Activated naive CD4-positive, alpha-beta T cell (primary cell): ENCODE measurements at places on chromosomes 1 and 21.

GRCh38 chr1:5639106-5639722 is 353.0 kb downstream of the NPHP4 start:
- no peak for DNase-seq

DNA sequence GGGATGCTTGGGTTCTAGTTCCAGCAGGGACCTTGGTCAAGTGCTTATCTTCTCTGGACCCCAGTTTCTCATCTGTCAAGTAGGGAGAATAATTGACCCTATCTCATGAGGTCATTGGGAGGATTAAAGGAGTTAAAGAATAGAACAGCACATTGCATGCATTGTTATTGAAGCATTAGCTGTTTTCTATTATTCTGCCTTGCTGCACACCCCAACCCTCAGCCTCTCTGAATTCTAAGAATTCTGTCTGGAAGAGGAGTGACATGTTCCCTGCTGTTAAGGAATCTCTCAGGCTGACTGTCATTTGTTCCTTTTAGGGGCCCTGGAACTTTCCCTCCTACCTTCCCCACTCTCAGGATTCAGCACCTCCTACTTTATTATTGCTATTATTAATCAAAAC is 73.9 kb downstream of the NENF start:
- no peak for DNase-seq

GRCh38 chr21:15061747-15062605 is 2.8 kb downstream of the NRIP1 start:
- DNase-seq: no peak

DNA sequence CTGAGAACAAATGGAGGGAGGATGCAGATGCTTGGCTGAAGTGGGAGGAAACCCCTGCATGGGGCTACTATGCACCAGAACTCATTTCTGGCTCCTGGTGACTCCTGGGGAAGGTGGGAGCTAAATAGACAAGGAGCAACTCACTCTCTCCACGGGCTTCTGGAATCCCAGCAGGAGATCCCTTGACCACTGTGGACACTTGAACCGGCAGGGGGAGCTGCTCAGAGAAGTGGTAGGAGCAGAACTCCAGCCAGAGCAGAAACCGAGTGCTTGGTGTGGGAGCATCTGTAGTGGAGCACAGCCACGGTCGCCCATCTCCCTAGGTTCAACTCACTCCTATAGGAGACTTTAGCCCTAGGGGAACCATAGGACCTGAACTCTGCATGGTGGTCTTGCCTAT is 205.6 kb upstream of the GJB5 start:
- DNase-seq: no peak

DNA sequence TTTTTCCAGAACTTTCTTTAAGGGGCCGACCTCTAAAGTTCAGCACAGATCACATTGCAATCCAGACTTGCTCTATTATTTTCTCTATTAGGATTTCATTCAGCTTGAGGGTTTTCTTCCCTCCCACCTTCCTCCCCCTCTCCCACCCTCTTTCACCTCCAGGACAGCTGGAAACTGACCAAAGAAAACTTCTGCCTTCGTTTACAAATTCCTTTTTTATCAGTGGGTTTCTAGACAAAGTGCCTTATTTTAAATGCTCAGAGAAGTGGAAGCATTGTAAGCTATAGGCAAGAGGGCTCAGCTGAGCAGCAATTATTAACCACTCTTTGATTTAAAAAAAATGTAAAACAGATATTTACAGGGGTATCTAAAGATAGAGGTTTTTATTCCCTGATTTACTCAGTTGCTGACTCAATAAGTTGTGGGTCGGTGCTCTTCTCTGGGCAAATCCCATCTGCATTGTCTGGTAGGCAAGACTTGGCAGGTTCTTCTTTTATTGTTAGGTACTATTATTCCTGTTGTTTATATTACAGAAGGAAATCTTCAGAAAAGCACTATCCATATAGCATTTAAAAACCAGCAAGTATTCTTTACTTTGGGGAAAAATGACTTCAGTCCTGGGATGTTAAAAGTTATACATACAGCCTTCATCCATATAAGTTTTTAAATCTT is 277.0 kb upstream of the C1orf105 start:
- no peak for DNase-seq

DNA sequence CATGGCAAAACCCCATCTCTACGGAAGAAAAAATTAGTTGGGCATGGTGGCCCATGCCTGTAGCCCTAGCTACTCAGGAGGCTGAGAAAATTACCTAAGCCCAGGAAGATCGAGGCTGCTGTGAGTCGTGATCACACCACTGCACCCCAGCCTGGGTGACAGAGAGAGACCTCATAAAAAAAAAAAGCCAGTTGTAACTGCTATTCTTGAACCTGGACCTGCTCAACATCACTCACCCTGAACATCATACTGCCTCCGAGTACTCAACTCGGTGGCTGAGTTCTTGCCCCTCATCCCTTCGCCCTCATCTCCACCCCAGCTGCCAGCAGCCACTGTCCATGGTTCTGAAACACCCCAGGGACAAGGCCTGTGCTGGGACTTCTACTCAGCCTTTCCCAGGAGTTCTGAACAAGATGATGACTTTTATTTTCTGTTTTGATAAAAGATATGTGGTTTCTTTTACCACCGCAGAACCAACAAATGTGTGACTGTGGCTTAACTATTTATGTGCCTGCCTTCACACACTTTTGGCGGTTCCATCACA is 5.4 kb upstream of the DISP3 start:
- no peak for DNase-seq

GRCh38 chr1:215830226-215830810 is 263.2 kb downstream of the KCTD3 start:
- no peak for DNase-seq

GRCh38 chr21:26637201-26637745 is 64.2 kb upstream of the CYYR1 start:
- DNase-seq: no peak

DNA sequence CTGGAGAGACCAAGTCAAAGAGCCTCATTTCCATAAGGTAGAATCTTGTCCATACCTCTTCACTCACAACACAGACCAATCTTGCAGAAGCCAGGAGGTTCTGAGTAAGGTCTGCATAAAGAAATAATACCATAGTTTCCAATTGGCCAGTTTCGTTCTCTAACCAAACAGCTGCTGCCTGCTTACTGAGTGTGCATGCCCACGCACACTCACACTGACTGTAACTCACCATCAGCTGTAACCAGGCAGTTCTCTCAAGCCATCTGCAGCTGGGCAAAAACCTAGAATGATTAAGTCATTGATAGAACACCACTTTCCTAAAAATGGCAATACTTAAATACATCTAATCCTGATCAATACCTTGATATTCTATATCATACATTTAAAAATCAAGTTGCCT is 106.6 kb upstream of the VAV3 start:
- DNase-seq: no peak

DNA sequence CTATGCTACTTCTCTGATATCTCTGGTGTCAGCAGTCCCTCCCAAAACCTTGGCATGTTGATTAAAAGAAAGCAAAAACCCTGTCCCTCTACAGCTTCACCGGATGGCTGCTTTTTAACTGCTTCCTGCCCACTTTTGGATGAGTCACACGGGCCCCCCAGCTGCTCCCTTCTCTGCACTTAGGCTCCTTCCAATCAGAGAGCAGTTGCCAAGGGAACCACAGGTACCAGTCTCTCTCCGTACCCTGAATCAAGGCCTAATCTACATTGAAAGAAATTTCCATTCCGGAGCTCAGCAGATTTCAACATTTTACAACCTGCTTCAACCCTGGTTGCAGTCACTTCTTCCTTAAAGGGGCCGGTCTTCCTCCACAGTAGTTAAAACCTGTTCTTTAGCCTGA is 70.6 kb upstream of the GJB5 start:
- DNase-seq: no peak

GRCh38 chr1:230112782-230113181 is 45.7 kb downstream of the GALNT2 start:
- no peak for DNase-seq

GRCh38 chr1:117061986-117062415 is 1.9 kb downstream of the TTF2 start:
- DNase-seq: no peak

- DNase-seq: no peak
Observed at GRCh38 chr1:62439652-62440371, 3.0 kb downstream of the USP1 start.

DNA sequence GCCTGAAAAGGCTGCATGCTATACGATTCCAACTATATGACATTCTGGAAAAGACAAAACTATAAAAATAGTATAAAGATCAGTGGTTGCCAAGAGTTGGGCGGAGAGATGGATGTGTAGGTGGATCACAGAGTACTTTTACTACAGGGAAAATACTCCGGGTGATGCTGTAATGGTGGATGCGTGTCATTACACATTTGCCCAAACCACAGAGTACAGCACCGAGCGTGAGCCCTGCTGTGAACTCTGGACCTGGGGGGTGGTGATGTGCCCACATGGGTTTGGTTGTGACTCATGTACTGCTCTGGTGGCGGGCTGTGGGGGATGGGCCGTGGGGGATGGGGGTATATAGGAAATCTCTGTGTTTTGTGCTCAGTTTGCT is 162.7 kb upstream of the COL6A1 start:
- DNase-seq: peak; percentile 7

- DNase-seq: no peak
Observed at GRCh38 chr1:22318279-22318981, 133.2 kb upstream of the ZBTB40 start.

DNA sequence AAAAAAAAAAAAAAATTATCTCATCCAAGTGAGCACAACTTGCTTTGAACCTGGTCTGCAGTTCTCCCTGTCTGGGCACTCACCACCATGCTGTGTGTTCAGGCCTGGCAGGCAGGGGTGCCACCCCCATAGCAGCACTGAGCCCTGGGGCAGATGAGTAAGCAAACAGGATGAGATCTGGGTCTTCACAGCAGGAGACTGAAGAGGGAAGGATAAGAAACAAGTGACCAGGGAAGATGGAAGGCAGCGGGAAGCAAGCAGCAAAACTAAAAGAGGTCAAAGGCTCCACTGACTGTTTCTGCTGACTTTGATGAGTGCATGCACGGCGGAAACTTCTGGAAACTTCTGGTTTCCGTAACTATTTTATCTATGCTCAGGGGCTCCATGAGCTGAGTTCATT is 133.5 kb upstream of the SOD1 start:
- no peak for DNase-seq

GRCh38 chr1:109361649-109362048 is 36.1 kb downstream of the SORT1 start:
- no peak for DNase-seq

DNA sequence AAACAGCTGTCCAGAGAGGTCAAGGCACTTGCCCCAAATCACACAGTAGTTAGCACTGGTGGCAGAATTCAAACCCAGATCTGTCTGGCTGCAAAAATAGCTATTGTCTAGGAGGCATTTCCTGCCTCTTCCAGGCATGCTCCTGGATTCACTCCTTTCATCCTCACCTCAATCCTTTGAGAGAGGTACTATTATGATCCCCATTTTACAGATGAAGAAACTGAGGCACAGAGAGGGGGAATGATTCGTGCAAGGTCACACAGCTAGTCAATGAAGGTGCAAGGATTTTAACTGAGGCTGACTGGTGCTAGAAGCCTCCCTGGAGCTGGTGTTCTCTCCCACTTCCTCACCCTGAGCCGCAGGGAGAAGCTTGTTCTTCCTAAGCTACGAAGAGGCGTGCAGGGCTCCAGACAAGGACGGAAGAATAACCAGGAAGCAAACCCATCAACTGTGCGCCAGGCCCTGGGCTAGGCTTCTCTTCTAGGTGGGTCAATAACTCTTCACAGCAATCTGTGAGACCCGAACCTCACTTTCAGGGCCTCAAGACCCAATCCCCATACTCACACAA is 631 bp upstream of the LAPTM5 start:
- DNase-seq: no peak

DNA sequence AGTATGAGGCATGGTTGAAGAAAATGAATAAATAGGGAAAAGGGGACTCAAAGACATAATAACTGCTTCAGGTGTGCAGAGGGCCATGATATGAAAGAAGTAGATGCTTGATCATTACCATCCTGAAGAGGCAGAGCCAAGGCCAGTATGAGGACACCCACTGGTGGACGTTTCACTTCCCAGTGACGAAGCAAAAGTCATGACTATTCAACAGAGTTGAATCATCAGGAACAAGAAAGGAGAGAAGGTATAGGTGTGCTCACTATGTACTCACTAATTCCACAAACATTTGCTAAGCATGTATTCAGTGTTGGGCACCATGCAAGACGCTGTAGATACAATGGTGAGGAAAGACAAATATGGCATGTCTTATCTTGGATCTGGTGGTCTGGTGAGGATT is 319.2 kb upstream of the RUNX1 start:
- DNase-seq: no peak

DNA sequence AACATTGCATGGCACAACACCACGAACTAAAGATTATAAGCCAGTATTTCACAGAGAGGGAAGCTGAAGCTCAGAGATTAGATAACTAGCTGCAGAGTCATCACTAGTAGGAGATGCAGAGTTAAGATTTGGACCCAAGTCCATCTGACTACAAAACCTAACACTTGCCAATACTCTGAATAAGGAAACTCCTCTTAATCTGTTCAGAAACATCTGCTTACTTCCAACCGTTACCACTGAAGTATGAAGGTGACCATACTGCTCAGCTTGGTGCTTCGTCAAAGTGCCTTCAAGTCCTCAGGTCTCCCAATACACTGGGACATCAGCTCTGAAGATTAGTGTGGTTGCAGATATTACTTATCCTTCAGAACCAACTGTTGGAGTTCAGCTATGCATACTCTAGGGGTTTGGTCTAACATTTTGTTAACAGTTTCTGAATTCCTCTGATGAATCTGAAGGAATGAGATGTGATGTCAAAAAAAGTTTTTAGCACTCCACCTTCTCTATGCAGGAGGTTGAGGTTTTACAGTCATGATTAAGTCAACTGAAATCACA is 179.6 kb downstream of the TPR start:
- DNase-seq: no peak

- no peak for DNase-seq
Observed at GRCh38 chr1:74392840-74393239, 119.6 kb downstream of the LRRC53 start.

- no peak for DNase-seq
Observed at GRCh38 chr1:95916616-95917015, 682.6 kb downstream of the RWDD3 start.

DNA sequence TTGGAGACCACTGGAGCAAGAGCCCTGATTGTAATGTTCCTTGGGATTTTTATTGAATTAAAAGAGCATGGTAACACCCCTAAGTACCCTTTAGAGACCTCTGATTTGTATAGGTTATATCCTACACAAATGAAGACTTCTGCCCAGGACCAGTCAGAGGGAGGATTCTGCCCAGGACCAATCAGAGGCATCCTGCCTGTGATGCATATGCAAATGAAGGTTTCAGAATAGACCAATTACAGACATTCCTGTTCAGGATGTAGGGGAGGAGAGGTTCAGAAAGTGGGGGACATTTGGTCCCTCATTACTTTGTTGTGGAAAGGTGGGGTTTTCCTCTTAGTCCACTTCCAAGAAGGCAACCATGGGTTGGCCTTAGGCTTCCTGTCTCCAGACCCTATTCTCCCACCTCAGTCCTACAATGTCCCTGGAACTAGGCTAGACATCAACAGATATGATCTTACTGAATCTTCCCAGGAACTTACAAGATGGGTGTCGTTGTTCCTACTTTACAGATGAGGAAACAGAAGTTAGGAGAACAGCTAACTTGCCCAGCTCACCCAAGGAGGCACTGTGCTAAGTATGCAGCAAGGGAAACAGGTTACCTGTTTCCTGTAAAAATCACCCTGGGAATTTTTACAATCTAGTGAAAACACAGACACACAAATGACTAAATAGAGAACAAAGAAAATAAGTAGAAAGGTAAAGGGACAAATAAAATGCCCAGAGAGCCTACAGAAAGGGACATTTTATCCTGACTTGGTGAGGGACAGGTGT is 36.8 kb upstream of the SFPQ start:
- DNase-seq: no peak
